ENCODE measurements at places on chromosomes 3 and 15.

GRCh38 chr3:186869253-186870100, 27.0 kb downstream of the ADIPOQ start:
- no peak for DNase-seq

DNA sequence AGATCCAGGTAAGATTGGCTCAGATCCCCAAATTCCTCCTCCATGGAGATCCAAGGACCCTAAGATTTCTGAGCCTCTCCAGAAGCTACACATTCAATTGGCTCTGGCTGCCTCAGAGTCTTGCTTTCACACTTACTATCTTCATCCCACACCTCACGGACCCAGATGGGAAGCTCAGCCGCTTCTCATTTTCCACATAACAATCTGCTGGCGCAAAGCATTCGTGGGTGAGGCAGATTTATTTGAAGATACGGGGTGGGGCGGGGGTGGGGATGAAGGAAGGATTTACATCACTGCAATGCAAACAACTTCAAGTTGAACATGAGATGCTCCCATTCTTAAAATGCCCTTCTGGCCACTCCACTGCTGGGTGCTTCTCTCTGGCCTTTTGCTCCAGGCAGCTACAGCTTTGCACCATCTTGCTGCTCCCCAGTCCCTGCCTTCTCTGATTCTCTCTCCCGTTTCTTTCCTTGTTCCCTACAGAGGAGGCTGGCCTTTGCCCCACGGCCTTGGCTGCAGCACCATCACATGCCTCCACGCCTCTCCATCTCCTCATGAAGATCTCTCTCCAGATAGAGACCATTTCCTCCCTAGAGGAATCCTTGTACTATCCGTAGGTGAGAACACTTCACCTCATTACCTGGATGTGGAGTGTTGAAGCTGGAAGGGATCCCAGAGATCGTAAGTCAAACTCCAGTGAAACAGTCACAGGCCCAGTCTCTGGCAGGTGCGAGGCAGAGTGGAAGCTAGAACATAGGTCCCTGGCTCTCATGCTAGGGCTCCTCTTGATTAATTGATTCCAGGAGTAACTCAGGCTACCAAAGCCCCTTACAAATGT, 175.9 kb downstream of the RPLP1 start:
- DNase-seq: no peak

GRCh38 chr3:150218236-150218635, 189.9 kb upstream of the TSC22D2 start:
- no peak for DNase-seq

- peak; percentile 35 for DNase-seq
These were observed 26.4 kb upstream of the MYZAP start for GRCh38 chr15:57565311-57565710.

DNA sequence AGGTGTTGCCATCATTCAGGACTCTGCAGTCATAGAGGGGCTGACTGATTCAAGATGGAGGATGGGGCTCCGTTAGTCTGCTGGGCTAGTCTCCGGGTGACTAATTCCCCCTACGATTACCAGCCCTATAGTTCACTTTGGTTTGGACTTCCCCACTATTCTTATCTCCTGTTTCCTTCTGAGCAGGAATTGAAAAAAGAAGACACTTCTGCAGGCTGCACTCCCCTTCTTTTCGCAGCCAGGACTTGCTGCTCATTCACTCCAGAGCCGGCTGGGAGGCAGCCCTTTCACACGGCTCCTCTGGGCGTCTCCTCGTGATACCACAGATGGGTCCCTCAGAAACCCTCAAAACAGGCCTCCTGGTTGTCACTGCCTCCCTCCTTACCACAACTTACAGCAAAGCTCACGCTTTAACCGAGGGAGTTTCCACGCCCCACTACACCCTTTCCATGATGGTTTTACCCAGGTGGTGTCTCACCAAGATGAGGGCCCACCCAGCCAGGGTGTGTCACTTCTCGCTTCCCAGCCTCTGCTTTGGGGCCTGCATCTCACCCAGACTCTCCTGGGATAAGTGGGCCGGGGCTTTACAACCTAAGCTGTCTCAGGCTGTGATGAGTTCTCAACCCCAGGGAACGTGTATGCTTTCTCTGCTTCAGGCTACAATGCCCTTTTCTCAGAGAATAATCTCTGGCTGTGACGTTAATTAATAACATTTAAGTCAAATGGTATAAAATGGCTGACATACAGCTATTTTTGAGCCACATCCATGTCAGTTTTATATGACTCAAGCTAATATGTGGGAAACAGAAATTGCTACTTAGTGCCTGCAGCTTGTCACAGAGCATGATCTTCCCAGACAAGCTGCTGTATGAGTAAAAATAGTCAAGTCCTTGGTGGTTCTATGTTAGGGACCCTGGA, 11.9 kb downstream of the CX3CR1 start:
- peak; percentile 56 for DNase-seq

- DNase-seq: no peak
These were observed 19.9 kb upstream of the RTP2 start for GRCh38 chr3:187722206-187722612.

DNA sequence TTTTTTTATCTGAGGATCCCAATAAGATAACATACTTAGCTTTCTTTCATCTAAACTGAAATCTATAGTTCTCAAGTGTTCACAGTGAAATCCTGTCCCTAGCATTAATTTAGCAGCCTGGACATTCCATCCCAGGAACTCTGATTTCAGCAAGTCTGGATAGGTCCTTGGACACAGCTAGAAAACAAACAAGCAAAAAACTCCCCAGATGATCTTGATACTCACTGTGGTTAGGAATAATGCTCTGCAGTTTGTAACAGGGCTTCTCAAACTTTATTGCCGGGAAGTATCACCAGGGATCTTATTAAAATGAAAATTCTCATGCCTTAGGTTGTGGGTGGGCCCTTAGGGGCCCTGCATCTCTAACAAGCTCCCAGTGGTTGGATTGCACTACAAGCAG, 24.3 kb downstream of the THBS1 start:
- DNase-seq: no peak

- no peak for DNase-seq
These were observed 24.9 kb upstream of the PLSCR1 start for GRCh38 chr3:146569314-146569713.

GRCh38 chr3:128217702-128218547, 64.6 kb downstream of the EEFSEC start:
- DNase-seq: no peak

DNA sequence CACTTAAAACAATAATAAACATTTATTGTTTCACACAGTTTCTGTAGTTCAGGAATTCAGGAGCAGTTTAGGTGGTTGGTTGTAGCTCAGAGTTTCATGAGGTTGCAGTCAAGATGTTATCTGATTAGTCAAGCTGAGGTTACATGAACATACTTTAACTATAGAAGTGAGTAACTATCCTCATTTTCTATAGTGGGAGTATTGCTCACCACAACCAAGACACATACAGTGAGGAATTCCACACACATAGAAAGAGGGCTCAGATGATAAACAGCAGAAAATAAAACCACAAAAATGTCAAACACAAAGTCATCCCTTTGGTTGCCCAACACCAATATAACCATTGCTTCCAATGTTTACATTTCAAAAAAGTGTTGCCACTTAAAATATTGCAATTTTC, 13.6 kb downstream of the SCN11A start:
- DNase-seq: no peak

DNA sequence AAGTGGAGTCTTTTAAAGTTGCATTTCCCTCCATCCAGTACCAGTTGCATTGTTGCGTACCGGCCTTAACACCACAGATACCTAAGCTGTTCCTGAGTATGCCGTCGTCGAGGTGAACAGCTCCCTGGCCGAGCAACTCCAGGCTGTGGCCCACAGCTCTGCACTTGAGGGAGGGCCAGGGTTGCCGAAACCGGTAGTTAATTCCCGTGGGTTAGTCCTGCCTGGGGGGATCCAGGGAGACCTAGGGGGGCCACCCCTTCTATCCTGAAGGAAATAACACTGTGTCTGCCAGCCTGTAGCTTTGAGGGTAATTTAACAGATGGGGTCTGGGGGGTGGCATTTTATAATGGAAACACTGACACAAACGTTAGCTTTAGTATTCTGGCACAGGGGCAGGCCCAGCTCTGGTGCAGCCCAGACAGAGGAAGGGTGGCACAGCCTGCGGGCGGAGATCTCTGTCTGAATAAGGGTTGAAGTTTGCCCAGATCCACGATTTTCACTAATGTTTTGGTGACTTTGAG, 60.8 kb downstream of the RGMA start:
- DNase-seq: no peak

DNA sequence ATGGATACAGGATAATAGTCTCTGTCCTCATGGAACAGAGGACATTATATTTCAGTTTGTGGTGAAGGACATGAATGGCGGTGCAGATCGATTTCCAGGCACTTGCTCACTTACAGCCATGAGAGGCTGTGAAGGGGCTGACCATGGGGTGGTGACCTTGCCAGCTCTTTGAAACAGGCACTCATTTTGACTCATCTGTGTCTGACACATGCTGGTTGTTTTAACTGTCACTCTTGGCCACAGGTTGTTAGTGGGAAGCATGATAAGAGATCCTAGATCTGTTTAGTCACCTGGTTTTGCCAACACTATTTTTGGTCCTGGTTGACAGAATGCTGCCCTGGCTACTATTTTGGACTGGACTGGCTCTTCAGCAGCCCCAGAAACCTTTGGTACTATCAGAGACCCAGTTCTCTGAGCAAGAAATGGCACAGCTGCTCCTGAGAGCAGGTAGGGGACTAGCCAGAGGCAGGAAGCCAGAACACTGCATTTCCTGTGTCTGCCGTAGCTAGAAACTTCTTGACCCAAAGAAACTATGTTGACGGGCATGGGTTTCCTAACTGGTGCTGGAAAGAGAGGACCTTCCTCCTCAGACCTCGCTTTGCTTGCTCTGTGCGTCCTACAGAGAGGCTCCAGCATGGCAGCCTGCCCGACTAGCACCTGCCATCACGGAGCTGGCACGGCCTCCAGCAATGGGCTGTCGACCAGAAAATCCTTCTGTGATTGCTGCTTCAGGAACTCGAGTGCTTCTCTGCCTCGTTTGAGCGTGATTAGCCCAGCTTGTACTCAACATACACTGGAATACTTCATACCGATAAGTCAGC, 6.3 kb downstream of the PXYLP1 start:
- DNase-seq: no peak

GRCh38 chr15:68642491-68642845, 63.7 kb downstream of the CORO2B start:
- no peak for DNase-seq

GRCh38 chr15:59548501-59549226, 62.9 kb upstream of the GCNT3 start:
- no peak for DNase-seq

DNA sequence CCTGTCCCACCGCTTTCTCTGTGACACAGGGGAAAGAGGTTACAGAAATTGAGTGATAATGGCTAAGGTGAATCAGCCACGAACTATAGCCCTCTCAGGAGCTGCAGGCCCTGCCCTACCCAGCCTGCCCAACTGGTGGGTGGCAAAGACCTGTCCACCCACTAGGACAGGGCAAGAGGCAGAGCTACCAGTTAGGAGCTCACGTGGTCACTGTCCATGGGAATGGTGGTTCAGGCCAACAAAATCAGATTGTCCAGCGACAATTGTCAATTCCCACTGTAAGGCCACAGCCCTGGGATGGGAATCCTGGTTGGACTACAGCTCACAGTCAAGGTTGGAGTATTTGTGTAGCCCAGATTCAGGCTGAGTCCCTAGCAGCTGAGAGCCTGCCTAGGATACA, 75.0 kb downstream of the PPCDC start:
- DNase-seq: no peak

- DNase-seq: no peak
These were observed 143.0 kb downstream of the RYR3 start for GRCh38 chr15:33453761-33454160.

- no peak for DNase-seq
These were observed 635.6 kb upstream of the CFAP20DC start for GRCh38 chr3:59685432-59685831.

DNA sequence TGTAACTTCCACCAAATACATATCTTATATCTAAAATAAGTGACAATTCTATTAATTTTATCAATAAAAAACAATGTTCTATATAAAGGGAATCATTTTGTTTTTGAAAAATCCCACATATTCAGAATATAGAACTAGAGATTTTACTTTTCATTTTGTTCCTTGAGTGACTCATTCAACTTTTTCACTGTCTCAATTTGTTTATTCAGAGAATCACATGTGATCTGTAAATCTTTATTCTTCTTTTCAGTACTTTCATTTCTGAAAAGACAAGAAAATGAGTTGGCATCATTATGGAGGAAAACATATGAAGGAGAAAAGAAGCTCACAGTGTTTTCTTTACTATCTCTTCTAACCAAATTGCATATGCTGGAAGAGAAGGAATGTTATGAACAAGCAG, 35.0 kb downstream of the CIP2A start:
- DNase-seq: no peak

GRCh38 chr15:62868507-62868906, 174.0 kb upstream of the TPM1 start:
- no peak for DNase-seq
